Activated T-helper 1 cell treated with Interleukin-2 at 50 U/mL for 16 hours (primary cell): ENCODE measurements at places on chromosomes 7 and 10.
A peak's percentile ranks its signal among the peaks of the same experiment; 100 is the strongest.

DNA sequence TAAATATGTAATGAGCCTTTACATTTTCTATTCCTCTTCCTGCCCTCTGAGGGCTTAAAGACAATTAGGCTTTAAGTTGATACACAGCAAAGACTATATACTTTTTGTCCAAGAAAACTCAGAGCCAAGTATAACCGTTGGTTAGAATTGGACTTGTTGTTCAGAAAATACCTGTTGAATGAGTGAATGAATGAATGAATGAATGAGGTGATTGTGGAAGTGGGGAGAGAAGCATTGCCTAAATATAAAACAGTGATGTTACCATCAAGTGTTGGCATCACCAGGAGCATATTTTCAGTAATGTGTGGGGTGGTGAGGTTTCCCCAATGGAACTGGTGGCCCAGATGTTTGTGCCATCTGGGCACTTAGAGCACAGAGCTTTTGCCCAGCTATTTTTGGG is 106.9 kb downstream of the AOAH start:
- no peak for DNase-seq

DNA sequence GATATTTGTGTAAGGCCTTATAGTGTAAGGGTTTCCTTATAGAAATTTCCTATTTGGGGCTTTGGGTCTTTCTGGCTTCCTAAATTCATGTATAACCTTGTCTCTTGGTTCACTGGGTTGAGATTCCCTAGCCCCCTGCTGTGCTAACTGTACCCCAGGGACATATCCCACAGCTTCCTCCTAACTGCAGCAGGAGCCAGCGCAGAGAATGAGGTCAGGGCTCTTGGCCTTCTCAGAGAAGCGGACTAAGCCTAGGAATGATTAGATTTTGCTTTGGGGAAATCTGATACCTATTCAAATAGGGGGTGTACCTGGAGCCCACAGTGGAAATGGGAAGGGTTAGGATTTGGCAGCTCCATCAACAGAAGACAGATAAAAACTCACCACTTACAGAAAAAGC is 138.1 kb upstream of the EFCAB10 start:
- DNase-seq = no peak

DNA sequence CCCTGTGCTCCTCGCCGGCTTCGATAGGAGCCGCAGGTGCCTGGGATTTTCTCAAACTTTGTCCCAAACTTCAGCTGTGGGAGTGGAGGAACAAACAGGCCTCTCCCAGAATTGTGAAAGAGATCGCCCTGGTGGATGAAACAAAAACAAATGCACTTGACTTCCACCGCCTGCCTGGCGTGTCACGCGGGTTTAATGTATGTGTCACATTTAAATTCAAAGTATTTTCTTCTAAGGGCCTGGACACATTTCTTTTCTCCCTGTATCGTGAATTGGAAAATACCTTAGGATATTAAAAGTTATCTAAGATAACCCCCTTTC is 694 bp upstream of the WASL start:
- DNase-seq = peak; percentile 4

GRCh38 chr7:1677206-1678080 is 7.4 kb downstream of the ELFN1 start:
- no peak for DNase-seq

GRCh38 chr7:134029743-134030142 is 97.4 kb upstream of the LRGUK start:
- DNase-seq = no peak

GRCh38 chr10:98610301-98610700 is 163.6 kb upstream of the HPS1 start:
- no peak for DNase-seq

DNA sequence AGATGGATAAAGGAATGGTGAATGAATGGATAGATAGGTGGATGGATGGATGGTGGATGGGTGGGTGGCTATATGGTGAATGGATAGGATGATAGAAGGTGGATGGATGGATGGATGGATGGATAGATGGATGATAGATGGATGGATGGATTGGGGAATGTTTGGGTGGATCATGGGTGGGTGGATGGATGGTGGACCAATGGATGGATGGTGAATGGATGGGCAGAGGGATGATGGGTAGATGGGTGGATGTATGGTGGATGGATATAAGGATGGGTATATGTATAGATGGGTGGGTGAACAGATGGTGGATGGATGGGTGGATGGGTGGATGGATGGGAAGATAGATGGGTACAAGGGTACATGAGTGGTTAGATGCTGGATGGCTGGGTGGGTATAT is 322.4 kb downstream of the ADARB2 start:
- DNase-seq = no peak

GRCh38 chr7:36781011-36781738 is 56.9 kb upstream of the AOAH start:
- DNase-seq = no peak

- DNase-seq = no peak
These were observed 25.1 kb downstream of the HDAC9 start for GRCh38 chr7:18520450-18521235.
